ENCODE measurements at places on chromosomes 5 and 9.
A peak's percentile ranks its signal among the peaks of the same experiment; 100 is the strongest.

DNA sequence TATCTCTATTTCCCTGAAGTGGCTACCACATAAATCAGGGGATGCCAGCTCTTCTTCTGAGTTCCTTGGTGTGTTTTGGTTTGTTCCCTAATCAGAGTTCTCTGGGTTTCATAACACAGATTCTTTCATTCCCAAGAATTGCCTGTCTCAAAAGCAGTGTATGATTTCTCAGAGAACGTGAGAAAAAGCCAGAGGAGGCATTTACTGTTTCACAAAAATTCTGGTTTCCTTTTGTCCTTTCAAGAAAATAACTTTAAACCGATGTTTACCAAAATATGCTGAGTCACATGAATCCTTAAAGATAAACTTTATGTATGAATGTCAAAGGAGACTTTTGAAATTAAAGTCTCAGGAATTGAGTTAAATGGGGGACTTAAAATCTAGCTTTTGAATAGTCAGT is 314.3 kb downstream of the EBF1 start:
- DNase-seq, result no peak

GRCh38 chr5:134458234-134459009 is 46.7 kb upstream of the CDKN2AIPNL start:
- no peak for DNase-seq

DNA sequence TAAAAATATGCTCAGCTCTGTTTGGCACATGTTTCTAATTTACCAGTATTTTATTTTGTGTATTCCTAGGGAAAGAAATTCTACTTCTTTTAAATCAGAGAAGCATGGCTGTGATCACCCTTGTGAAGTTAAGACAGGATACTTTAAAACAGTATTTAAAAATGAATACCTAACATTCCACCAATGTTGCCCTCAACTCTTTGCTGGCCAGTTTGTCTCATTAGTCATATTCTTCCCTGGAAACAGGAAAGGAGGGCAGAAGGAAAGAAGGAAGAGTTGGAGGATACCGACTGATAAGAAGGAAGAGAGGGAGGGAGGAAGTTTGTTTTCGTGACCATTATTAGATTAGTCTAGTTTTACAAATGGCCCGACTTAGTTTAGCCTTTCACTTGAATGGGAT is 137.4 kb downstream of the PLK2 start:
- no peak for DNase-seq

DNA sequence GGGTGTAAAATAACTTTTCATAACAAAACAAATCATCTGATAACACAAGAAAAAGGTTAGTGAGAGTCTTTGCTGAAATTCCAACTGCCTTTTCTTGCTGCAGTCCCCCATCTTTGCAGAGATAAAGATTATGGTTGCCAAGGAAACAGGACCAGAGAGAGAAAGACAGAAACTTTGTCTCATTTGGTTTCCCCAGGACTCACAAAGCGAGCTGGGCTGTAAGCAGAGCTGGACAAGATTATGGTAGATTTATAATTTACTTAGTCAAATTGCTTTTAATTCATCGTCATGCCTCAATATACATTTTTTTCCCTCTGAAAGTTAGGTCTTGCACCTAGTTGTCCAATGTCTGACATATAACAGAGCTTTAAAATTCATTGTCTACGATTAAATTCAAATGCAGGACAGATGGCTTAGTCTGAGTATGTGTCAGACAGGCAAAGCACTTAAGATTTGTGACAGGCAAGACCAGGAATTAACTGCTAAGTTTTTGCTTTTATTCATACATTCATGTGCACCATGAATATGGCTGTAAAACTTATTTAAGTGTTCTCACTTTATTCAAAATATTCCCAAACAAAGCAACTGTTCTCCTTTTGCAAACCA is 17.4 kb downstream of the ENC1 start:
- no peak for DNase-seq

GRCh38 chr9:75148561-75148960 is 60.2 kb downstream of the OSTF1 start:
- DNase-seq, result no peak

DNA sequence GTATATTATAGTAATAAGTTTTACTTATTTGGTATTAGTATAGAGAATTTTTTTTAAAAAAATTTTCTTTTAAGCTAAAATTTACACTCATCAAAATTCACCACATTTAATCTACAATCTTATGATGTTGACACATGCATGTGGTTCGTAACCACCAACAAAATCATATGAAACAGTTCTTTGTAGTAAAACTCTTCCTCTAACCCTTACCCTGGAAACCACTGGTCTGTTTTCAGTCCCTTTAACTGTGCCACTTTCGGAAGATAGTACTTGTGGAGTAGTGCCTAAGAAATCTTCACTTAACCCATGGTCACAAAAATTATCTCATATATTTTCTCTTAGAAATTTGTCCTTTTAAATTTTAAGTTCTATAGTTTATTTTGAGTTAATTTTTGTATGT is 1498.8 kb downstream of the MAT2B start:
- DNase-seq, result no peak

DNA sequence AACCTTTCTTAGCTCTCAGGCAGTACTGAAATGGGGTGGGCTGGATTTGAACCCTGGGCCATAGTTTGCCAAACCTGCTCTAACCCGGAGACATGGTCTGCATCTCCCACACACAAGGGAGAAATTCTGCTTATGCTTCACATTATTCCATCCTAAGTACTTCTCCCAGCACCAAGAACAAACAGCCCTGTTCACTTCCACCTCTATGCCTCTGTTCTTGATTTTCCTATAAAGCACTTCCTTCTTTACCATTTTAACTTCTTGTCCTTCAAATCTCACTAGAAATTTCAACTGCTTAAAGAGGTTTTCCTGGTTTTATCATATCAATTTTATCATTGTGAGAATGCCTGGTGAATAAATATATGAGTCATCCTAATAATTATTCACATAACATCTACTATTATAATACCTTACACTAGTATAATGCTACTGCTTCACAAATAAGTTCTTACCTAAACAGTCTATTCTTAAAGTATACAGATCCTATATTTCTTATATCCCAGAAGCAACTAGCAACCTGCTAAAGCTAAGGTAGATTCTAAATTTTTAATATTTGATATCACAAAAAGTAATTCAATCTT is 12.7 kb downstream of the FEM1C start:
- no peak for DNase-seq

DNA sequence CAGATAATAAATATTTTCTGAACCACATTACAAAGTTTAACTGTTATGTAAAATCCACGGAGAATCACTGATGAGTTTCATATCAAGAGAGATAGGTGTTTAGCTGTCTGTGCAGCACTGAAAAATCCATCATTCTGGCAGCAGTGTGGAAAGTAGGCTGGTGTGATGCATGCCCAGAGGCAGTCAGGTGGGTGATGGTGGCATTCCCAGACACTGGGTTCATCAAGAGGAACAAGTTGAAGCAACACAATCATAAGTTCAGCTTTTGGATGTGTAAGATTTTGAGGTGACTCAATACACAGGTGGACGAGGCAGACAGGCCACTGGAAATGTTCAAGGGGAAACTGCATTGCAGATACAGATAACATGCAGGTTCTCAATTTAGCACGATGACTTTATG is 11.9 kb downstream of the DNAH5 start:
- no peak for DNase-seq

GRCh38 chr5:1445313-1445688 is at the start of gene SLC6A3:
TSS of gene SLC6A3 (minus strand) at chr5:1445440. CDS start at chr5:1443197, 2,243 bp downstream.
- peak; percentile 7 for DNase-seq

DNA sequence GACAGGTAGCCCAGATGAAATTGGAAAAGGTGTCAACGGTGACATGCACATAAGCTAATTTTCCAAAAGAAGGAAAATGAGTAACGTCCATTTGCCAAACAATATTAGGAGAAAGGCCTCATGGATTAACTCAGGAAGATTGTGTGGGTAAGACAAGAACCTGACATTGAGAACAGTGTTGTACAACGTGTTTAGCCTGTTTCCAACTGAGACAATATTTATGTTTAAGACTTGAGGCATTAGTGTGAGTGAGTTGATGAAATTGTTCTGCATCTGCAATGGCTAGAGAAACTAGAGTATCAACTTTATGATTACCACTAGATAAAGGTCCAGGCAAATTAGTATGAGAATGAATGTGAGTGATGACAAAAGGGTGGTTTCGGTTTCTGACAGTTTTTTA is 191.3 kb upstream of the RAI14 start:
- DNase-seq, result no peak

DNA sequence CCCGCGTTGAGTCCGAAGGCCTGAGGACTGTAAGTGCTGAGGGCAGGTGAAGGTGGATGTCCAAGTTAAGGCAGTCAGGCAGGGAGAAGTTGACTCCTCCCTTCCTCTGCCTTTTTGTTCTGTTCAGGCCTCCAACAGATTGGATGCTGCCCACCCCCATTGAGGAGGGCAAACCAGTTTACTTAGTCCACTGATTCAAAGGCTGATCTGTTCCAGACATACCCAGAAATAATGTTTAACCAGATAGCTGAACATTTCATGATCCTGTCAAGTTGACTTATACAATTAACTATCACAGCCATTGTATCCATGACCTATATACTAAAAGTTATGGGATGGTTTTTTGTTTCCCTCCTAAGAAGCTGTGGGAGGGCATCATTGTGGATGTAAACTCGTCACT is 8.3 kb upstream of the TEX48 start:
- DNase-seq, result no peak

DNA sequence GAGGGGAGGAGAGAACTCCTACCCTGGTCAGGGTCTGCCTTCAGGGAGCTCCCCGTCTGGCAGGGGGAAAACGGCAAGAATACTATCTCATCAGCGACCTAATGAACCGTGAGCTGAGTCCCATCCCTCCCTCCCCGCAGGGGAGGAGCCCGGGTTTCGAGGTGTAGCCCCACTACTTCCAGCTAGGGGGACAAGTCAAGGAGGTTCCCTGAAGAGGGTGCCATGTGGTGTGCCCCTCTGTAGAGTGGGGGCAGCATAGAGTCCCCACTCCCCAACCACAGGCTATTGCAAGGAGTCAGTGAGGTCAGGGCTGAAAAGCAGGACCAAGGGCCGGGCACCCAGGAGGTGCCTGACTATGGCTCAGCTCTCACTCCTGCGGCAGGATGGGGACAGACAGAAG is 50.9 kb upstream of the RXRA start:
- DNase-seq, result no peak

GRCh38 chr5:10793785-10794184 is 32.8 kb upstream of the DAP start:
- no peak for DNase-seq

GRCh38 chr5:127472700-127473099 is 44.7 kb upstream of the PRRC1 start:
- no peak for DNase-seq

- no peak for DNase-seq
Observed at GRCh38 chr9:129938291-129938979, 103.2 kb downstream of the USP20 start.

DNA sequence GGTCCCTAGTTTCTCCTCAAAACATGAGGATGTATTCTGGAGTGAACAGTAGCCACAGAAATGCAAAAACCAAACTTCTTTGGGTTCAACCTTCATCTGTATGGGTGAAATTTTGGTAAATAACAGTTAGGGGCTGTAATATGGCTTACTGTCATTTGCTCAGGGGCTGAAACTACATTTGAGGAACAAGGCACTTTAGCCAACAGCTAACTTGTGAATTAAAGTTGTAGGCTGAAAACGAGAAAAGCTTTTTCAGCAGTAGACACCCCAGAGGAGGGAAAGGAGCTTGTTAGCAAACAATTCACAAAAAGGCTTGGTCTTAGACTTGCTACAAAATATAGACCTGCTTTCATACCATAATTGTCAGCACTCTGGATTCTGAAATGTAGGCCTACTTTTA is 6.6 kb downstream of the TMEM171 start:
- no peak for DNase-seq

- DNase-seq, result no peak
Observed at GRCh38 chr9:77498891-77499290, 149.2 kb downstream of the GNA14 start.

- no peak for DNase-seq
Observed at GRCh38 chr5:71811779-71812178, 92.7 kb downstream of the CARTPT start.

GRCh38 chr9:116806075-116806474 is 119.0 kb downstream of the TRIM32 start:
- no peak for DNase-seq

- DNase-seq, result no peak
Observed at GRCh38 chr5:138033907-138034306, 1.0 kb upstream of the FAM13B start.

DNA sequence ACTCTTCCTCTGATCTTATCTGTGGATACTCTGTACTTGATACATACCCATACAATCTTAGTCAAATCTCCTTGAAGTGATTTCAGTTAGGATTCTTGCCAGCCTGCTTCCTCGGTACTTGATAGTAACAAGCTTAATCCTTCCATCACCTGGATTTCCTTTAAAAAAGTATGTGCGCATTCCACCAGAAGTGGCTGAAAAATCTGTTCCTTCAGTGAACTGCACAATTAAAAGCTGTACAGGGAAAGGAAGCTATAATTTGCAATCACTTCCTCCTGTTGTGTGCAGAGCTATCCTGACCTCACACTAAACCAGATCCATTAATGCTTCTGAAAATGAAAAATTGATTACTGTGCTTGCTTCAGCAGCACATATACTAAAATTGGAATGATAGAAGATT is 47.3 kb downstream of the PWWP2A start:
- no peak for DNase-seq
